ENCODE measurements at places on chromosomes 4 and X.

DNA sequence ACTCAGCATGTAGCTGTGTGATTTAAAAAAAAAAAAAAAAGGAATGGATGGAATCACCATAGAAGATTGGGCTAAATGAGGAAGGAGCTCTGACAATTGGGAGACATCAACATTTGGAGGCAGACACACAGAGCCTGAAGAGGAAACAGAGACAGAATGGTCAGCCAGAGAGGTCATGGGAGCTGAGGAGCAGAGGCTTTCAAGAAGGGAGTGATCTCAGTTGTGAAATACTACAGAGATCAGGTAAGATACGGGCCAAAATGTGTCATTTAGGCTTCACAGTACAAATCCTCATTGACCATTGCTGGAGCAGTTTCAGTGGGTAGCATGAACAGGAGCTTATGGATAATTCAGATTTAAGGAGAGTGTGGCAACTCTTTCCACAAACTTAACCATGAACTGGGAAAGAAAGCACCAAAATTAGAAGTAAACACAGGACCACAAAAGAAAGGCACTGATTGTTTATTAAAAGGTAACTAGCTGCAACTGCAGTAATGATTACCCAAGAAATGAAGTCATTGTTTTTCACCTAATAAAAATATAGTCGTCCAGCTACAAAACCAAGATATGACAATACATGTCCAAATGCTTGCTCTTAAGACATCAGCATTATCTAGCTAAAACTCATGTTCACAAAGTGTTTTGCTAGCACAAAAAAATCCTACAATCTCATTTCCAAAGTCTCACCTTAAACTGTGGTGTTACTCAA is 203.2 kb downstream of the DHX15 start:
- no peak for DNase-seq

- no peak for DNase-seq
Observed at GRCh38 chr4:42781315-42781714, 111.2 kb upstream of the GRXCR1 start.

DNA sequence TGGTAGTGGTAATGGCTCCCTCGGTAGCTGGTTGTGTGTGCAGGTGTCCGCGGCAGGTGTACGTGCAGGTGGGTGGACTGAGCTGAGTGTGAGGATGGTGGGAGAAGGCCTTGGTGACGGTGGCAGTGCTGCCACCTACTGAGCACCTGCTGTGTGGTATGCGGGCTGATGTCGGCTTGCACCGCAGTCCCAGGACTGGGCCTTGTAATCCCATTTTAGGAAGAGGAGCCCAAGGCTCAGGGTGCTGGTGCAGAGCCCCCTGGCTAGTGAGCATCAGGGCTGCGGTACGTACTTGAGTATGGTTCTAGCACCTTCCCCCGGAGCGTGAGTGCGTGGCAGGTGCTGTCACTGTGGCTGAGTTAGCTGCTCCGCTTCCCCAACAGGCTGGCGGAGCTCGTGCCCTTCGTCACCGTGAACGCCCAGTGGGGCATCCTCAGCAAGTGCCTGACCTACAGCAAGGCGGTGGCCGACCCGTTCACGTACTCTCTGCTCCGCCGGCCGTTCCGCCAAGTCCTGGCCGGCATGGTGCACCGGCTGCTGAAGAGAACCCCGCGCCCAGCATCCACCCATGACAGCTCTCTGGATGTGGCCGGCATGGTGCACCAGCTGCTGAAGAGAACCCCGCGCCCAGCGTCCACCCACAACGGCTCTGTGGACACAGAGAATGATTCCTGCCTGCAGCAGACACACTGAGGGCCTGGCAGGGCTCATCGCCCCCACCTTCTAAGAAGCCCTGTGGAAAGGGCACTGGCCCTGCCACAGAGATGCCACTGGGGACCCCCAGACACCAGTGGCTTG is 5.7 kb upstream of the CPZ start:
- DNase-seq, result no peak

DNA sequence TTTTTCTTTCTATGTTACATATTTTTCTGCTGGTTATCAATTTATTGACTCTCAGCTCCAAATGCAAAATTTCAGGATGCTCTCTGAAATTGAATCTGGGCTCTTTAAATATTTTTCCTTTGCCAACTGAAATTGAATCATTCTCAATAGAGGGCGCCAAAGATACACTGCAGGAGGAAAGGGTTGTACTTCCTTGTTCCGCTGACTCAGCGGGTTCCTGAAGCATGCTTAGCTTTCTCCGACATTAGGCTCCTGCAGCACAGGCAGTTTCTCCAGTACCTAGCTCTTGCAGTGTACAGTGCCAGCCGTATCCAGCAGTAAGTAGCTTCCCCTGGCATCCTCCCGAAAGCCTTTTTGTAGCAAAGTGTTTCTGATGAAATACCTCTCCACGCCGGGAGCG is 28.8 kb upstream of the CFAP47 start:
- DNase-seq, result peak; percentile 49

DNA sequence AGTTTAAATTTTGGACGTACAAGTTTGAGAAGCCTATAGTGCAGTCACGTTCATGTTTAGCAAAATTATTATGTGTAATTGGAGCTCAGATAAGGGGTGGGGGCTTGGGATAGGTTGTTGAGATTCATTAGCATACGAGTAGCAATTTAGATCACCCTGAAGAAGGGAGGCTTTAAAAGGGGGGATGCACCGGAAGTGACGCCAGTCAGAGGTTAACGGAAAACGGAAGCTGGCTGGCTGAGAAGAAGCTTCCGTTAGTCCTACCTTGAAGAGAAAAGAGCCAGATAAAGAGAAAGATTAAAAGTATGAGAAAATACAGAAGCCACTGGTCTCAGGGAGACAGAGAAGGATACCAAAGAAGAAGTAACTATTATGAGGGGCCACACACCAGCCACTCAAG is 1.1 kb upstream of the NXT2 start:
- DNase-seq, result no peak

DNA sequence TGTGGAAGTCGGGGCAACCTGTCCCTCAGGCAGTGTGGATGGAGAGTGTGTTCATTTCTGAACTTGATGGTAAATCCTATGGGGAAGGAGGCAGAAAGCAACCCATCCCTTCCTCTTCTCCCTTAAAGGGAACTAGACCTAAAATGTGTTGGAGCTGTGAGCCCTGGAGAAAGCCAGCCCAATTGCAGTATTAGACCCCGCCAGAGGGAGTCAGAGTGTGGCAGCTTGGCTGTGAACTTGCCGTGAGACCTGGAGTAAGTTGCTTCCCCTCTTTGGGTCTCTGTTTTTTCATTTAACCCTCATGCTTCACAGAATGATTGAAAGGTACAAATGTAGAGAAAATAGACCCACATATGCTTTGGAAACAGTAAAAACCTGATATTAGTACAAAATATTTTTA is 108.7 kb upstream of the PAK3 start:
- DNase-seq, result no peak

DNA sequence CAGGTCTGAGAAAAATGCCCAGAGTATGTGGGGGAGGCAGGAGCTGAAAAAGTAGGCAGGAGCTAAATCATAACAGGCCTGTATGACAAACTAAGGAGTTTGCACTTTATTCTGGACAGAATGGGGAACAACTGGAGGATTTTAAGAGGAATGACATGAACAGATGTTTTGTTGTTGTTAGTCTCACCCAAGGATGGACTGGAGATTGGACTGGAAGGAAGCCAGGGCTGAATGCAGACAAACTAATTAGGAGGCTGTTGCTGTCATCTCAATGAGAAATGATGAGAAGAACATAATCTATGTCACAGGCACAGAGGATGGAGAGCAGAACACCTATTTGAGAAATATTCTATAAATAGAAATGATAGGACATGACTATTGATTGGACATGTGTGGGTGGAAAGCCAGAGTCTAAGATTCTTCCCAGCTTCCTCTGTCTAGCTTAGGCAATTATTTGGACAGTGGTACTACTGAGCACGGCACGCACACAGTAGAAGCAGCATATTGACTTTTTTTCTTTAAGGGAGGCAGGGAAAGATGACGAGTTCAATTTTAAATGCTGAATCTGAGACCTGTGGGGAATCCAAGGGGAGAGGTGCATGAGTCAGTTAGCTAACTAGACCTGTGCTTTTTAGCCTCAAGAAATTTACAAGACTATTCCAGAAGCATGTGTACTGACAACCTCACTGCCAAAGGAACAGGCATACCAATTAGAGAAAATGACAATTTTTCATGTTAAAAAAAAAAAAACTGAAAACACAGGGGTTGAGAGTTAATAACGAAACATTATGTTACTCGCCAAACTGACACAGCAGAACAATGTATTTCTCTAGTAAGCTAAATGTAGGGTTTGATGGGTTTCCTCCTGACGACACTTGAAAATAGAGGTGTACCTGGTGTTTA is 963 bp upstream of the USO1 start:
- peak; percentile 64 for DNase-seq

DNA sequence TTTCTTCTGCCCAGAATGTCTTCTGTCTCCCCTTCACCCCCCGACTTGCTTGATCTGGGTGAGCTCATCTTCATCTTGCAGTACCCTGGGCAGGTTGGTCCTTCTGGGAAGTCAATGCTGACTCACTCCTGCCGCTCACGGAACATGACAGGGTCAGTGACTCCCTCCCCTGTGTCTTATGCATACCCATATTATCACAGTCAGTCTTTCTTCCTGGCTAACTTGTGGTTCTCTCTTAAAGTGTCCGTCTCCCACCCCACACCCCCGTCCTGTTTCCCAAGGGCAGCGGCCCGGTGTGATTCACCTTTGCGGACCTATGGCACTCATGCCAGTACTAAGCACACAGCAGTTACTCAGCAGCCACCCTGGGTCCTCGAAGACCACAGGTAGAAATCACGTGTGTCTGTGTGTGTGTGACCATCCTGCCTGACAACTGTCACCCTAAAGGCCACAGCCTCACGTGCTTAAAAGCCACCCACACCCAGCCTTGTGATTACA is 17.7 kb downstream of the IQSEC2 start:
- peak; percentile 79 for DNase-seq

GRCh38 chr4:166498546-166498945 is 625.5 kb downstream of the TLL1 start:
- no peak for DNase-seq

GRCh38 chr4:70778888-70779422 is 57.2 kb downstream of the RUFY3 start:
- DNase-seq, result no peak

DNA sequence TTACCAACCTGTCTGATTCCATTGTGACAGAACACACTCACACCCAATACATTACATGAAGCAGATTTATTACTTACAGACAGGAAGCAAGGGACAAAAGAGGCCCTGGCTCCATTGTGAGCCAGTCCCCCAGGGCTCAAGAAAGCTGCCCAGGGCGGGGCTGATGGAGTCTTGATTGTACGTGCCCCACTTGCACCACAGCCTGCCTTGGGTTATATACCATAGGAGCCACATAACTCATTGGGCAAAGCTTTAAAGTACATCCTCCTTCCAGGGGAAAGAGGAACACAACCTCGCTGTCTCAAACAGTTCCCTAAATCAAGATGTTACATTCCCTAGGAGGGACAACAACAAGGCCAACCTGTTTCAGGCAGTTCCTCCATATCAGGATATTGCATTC is 3.4 kb upstream of the ZRSR2 start:
- no peak for DNase-seq

GRCh38 chr4:10893395-10893794 is 208.8 kb upstream of the CLNK start:
- no peak for DNase-seq

GRCh38 chr4:21083413-21083812 is 383.2 kb downstream of the PACRGL start:
- no peak for DNase-seq

- peak; percentile 59 for DNase-seq
Observed at GRCh38 chrX:103396186-103396585, 19.8 kb downstream of the BEX3 start.

DNA sequence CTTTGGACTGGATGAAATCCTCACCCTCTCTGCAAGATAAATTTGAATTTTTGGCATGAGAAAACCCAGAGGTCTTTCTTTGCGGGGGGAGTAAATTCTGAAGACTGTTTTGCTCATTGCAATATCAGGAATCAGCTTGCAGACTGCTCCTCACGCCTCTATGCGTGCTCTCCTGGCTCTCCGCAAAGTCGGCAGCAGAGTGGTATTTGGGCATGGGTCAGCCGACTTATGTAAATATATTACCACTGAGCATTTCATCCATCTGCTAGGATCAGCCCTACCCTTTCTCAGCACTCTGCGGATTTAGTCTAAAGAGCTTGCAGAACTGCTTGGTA is 288.0 kb downstream of the ASMT start:
- DNase-seq, result no peak

GRCh38 chr4:74097631-74098426 is 1.2 kb downstream of the CXCL2 start:
- DNase-seq, result no peak

DNA sequence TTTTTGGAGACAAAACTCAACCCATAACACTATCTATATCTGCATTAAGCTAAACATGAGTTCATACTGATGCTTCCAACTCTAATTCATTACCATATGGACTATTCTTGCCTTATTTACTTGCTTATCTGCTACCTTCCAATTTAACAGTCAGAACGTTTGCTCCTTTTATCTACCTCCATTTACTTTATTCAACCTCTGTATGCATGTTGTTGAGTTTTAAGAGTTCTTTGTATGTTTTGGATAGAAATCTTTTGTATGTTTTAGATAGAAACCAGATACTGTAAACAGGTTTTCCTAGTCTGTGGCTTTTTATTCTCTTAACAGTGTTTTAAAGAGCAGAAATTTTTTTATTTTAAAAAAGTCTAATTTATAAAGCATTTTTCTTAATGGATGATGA is 542.2 kb upstream of the NDST4 start:
- no peak for DNase-seq

- DNase-seq, result peak; percentile 30
Observed at GRCh38 chrX:130393451-130394074, 8.1 kb upstream of the GPR119 start.

DNA sequence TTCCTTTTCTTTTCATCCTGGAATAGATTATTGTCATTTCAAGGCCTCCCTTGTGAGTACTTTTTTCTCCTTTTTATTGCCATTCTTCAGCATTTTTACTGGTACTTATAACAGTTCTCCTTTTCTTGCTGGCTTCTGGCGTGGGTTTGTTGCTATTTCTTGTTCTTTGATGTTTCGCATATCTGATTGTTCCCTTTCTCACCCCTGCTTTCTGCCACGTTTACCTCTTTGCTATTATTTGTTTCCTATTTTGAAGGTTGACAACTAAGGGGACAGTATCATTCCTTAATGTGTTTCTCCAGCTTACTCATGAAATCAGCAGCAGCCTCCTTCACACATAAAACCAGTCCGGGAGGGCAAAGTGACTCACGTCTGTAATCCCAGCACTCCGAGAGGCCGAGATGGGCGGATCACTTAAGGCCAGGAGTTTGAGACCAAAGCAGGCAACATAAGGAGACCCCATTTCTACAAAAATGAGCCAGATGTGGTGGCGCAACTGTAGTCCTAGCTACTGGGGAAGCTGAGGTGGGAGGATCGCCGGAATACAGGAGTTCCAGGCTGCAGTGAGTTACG is 72.6 kb downstream of the DMD start:
- peak; percentile 11 for DNase-seq

GRCh38 chr4:145295547-145295946 is 115.2 kb upstream of the OTUD4 start:
- peak; percentile 48 for DNase-seq

DNA sequence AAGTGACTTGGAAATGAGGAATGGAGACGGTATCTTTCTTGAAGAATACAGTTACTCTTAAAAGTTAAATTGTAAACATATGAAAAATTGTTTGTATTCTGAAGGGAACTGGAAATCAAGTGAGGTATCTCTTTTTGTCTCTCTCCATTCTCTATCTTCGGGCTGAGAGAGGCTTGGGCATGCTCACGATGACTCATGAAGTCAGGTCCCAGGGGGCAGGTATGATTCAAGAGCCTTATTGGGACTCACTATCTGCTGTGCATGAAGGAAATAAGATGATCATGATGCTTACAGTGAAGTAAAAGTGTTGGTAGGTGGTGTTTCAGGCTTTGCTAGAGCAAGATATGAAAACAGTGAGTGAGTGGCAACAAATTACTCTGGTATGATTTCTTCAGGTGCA is 200.4 kb upstream of the PITX2 start:
- peak; percentile 82 for DNase-seq

- no peak for DNase-seq
Observed at GRCh38 chr4:67915400-67915966, 31.7 kb upstream of the TMPRSS11D start.

Data from fibroblast of skin of right biceps (primary cell).